HT1080 (cell line): ENCODE measurements at places on chromosomes 16 and 17.
A peak's percentile ranks its signal among the peaks of the same experiment; 100 is the strongest.

DNA sequence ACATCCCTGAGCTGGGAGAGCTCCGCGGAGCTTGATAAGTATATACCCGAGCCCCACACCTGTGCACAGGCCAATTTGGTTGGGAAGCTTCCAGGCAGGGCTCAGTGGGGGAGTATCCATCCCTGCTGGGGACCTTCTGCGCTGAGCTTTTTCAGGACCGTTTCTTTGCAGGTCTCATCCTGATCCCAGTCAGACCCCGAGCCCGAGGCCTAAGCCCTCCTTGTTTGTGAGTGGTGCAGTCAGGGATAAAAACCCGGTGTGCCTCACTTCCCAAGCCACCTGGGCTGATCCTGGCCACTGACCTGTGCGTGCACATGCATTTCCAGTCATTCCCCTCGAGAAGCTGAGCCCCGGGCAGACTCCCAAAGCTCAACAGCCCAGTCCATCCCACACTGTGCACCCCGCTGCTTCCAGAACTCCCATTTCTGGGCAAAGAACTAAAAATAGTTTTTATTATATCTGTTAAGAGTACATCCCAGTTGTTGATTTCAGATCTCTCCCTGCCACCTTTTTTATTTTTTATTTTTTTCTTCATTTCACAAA lies 27.3 kb upstream of the NAT9 start:
- no peak for DNase-seq

GRCh38 chr17:17944242-17944641 lies 28.0 kb downstream of the TOM1L2 start:
- DNase-seq = no peak

GRCh38 chr17:13310858-13311257 lies 290.9 kb downstream of the HS3ST3A1 start:
- no peak for DNase-seq

DNA sequence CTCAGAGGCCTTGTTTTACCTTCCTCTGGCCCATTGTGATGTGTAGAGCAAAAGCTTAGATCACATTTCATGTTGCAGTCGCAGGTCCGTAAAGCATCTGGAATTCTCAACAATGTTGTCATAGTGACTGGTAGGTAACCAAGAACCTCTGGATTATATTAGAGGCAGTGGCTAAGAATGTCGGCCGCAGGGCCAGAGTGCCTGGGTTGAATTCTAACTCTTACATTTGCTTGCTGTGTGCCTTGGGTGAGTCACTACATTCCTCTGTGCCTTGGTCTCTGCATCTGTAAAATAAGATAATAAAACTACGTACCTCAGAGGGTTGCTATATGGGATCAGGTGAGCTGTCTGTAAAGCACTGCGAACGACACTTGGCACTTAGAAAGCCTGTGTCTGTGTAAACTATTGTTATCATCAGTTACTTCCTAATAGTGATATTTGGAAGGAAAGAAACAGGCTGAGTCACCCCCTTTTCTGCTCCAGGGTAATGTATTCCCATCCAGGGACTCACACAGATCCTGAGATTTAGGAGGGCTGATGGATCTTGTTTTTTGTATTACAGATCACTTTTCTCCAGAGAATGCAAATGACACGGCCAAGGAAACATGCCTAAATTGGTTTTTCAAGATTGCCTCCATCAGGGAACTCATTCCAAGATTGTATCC lies 52.2 kb downstream of the VPS35L start:
- DNase-seq = no peak

- DNase-seq = no peak
These were observed 1.6 kb downstream of the TMEM114 start for GRCh38 chr16:8588682-8589056.

- no peak for DNase-seq
These were observed 110.6 kb upstream of the PLCG2 start for GRCh38 chr16:81668243-81669097.

DNA sequence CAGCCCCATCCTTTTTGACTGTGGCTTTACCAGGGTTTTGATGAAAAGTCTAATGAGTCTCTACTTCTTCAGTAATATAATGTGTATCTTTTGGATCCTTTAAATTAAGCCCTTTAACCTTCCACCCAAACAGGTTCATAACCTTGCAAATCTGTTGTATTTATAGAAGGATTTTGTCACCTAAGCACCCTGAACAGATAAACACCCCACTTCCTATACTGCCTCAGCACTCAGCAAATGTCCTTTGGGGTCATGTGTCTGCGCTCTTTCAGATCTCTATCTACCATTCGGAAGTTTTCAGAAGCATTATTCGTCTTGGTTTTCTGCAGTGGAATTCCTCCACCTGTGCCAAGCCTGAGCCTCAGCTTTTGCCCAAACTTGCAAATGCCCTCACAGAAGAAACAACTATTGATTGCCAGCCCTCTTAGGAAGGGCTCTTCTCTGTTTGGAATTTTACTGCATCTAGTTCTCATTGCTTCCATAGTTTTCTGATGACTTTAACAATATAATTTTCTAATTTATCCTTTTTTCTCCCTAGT lies 214.8 kb upstream of the KCNJ16 start:
- DNase-seq = no peak

DNA sequence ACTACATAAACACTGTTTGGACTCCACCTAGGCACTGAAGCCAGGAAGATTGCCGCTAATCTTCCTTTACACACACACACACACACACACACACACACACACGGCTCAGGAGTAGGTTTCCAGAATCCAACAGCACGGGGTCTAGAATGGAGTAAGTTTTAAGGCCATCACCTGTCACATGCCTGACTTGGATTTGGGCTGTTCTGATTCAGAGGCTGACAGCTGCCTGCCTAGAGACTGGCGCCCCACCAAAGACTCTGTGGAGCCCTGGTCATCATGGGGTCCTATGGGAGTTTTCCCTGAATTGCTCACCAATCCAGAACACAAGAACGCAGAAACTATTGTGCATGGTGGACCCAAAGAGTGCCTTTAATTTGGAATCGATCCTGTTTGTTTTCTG lies 10.9 kb downstream of the CDRT4 start:
- DNase-seq = no peak

- DNase-seq = no peak
These were observed 115.9 kb upstream of the CIBAR2 start for GRCh38 chr16:85227946-85228862.

DNA sequence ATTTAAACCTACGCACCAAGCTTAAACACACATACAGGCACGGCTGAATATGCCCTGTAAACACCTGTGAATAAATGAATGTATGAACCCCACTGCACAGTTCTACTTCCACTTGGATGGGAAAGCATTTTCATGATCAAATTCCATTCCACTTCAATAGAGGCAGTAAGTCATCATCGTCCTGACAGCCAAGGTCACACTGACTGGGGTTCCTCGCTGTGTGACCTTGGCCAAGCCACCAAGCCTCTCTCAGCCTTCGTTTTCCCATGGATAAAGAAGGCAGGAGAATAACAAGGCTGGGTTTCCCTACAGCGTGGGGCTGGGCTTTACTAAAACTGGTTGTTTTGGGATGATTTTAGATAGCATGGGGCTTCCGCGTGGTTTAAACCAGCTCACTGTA lies 82.8 kb downstream of the TBC1D16 start:
- DNase-seq = no peak

DNA sequence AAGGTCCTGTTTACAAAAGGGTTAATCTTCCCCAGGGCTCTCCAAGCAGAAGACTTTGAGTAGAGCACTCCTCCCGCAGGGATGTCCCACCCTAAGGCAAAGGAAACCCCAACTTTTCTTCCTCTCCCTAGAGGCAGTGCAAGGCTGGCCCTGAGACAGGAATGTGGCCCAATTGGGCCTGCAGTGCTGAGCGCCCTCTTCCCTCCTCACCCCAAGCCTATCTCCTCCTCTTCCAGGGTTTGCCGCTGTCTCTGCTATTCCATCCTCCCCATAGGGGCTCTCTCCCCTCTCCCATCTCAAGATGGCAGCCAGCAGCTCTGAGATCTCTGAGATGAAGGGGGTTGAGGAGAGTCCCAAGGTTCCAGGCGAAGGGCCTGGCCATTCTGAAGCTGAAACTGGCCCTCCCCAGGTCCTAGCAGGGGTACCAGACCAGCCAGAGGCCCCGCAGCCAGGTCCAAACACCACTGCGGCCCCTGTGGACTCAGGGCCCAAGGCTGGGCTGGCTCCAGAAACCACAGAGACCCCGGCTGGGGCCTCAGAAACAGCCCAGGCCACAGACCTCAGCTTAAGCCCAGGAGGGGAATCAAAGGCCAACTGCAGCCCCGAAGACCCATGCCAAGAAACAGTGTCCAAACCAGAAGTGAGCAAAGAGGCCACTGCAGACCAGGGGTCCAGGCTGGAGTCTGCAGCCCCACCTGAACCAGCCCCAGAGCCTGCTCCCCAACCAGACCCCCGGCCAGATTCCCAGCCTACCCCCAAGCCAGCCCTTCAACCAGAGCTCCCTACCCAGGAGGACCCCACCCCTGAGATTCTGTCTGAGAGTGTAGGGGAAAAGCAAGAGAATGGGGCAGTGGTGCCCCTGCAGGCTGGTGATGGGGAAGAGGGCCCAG lies 1.0 kb downstream of the PRRT2 start:
- no peak for DNase-seq

- DNase-seq = peak; percentile 15
These were observed 4.1 kb downstream of the ZNF688 start for GRCh38 chr16:30567160-30567990.

DNA sequence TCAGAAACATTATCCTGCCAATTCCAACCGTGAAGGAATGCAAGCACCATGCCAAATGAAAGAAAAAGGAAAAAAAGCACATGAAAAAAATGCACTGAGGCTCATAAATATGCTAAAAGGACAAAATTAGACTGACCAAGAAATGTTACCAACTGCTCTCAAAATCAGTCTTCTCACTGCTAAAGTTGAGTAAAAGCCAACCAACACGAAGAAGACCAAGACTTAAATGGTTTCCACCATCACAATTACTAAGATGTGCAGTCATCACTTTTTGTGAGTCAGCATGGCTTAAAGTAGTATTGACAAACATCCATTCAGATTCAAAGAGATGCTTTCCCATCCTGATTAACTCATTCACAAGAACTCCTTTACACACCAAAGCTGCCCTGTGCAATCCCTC lies 16.4 kb downstream of the CDYL2 start:
- no peak for DNase-seq

DNA sequence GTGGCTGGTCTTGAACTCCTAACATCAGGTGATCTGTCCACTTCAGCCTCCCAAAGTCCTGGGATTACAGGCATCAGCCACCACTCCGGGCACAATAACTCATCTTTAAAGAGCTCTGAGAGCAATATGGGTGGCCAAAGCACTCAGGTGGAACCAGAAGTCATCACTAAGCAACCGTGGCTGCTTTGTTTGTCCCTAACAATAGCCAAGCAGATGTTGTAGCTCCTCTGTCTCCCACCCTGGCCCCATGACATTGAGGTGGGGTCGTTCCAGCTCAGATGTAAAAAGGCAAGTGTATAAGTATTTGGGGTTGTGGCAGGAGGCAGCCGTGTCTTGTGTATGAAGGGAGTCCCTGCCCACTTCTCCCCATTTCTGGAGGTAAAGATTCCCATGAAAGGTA lies 3.7 kb upstream of the SCIMP start:
- DNase-seq = no peak
